Right hindlimb (tissue), 1 donor: ENCODE measurements at places on chromosomes 11 and 22.
A peak's percentile ranks its signal among the peaks of the same experiment; 100 is the strongest.

DNA sequence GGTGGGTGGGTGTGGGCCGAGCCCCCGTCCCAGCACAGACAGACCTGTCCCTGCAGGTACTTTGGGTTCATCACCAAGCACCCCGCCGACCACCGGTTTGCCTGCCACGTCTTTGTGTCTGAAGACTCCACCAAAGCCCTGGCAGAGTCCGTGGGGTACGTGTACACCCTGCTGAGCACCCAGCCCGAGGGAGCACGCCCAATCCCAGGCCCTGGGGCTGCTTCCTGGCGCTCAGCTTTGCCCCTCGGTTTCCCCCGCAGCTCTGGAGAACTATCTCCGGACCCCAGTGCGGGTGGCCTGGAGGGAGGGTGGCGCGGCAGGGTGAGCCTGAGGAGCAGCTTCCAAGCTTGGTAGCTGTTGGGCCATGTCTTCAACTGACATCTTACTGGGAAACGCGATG is 2.0 kb downstream of the FREY1 start:
- no peak for DNase-seq

GRCh38 chr11:8870411-8871170 is 40.4 kb upstream of the AKIP1 start:
- DNase-seq = peak; percentile 93

- DNase-seq = no peak
Observed at GRCh38 chr22:42300259-42301076, 30.0 kb upstream of the TCF20 start.

GRCh38 chr11:68678031-68678441 is 6.3 kb upstream of the GAL start:
- DNase-seq = no peak

GRCh38 chr11:64877390-64878222 is 815 bp downstream of the EHD1 start:
- DNase-seq = no peak

DNA sequence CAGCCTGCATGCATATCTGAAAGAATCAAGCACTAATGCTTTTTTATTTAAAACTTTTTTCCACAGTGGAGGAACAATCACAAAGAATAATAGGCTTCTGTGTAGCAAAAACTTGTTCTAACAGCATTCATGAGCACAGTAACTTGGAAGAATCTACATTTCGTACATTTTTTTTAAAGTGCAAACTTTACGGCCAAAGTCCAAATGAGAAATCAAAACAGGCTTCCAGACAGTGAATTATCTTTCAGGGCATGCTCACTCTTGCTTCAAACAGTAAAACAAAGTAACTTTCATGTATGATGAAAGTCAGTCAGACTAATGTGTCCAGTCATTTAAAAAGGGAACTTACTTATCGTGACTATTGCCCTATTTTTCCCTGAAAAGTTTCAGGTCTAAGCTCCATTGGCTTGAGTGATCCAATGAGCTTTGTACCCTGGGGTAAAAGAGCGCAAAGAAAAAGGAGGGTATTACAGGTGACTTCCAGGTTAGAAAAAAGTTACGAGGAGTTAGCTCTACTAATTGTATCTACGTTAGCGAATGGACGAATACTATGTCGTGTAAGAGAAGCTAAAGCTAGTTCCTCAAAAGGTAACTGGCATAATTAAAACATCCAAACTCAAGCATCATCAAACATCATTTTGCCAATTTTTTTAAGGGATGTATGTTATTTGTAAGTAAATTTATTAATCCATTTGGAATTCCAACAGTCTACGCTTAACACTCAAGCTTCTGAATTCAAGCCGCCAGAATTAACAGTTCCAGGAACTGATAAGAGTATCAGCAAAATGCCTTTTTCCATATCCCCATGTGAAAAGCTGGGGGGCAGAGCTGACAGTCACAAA is 1.7 kb downstream of the PICALM start:
- no peak for DNase-seq

GRCh38 chr11:134001596-134001995 is 44.8 kb upstream of the IGSF9B start:
- no peak for DNase-seq

GRCh38 chr11:120527111-120527761 is 15.7 kb downstream of the GRIK4 start:
- peak; percentile 89 for DNase-seq
